Endothelial cell of umbilical vein (primary cell): ENCODE measurements at places on chromosomes 4 and X. TPM values are rescaled to one million over a fixed set of nuclear protein-coding genes. Genes with fewer than 3 reads are reported as not detected.

- peak; percentile 15 for DNase-seq
Observed at GRCh38 chr4:80336582-80336981, 1.1 kb downstream of the CFAP299 start.

The ERAS gene
- polyA plus RNA-seq, result 0.14 TPM in 1 of 2 replicates, not detected in the other

DNA sequence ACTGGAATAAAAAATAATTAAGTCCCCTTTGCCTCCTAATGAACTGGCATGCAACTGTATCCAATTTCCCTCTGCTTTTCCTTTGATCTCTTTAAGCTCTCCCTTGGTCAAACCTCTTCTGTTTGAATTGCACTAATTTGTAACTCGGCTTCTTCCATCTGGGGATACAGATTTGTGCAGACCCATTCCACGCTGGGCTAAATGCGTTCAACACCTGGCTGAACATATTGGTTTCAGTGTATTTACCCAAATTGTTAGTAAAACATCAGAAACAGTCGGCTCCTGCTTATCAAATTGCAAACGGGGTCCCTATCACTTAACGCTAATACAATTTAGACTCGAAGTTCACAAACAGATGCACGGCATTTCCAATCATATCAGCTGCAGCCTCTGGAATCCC, 124.9 kb upstream of the TAPT1 start:
- no peak for DNase-seq

The BEND2 gene
- not detected in 2 replicates for polyA plus RNA-seq

DNA sequence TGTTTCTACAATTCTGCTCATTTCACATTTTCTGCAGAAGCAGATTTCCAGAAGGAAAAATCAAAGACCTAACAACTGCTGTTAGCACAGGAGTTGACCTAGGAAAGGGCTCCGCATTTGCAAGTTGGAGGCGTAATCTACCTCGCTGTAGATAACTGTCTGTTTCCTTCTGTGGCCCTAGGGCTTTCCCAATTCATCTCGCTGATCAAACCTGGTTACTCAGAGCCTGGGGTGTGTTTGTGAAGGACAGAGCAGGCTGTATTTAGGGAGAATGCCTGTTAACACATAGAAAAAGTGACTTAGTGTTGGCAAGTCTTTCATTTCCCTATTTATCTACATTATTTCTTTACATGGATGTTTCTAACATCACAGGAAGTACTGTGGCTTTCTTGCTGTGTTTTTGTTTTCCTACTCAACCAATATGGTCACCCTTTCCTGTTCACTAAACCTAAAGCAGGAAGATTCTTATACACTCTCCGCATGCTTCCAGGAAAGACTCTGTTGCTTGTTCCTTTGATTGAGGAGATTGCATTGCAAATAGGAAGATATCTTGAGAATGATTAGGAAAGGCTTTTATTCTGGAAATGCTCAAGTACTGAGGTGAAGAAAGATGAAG, 40.5 kb downstream of the AGA start:
- no peak for DNase-seq

The UGT2B15 gene
- not detected in 2 replicates for polyA plus RNA-seq

- DNase-seq, result no peak
Observed at GRCh38 chr4:7821245-7822136, 118.2 kb downstream of the AFAP1 start.

- DNase-seq, result no peak
Observed at GRCh38 chr4:74475091-74475800, 30.3 kb downstream of the AREG start.

DNA sequence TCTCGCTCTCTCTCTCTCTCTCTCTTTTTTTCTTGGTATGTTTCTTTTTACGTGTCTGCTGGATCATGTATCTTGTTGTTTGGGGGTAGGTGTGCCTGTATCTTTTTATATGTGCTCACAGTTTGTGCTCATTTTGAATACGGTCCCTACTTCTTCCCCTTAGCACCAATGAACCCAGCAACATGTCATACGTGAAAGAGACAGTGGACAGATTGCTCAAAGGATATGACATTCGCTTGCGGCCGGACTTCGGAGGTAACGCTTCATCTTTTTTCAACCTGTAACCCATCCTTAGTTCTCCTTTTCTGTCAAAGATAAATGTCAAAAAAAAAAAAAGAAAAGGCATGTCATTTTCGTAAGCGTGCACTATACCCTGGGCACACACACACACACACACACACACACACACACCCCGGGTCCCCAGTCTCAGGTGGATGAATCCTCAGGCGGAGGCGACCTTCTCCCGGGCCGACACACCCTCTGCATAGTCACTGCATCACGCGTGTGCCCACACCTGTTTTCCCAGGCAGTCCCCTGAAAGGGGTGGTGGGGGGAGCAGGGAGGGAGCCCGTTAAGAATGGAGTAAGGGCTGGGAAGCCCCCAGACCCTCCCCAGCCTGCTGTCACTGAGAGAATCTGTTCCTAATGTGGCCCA, 511 bp downstream of the GABRB1 start:
- no peak for DNase-seq

DNA sequence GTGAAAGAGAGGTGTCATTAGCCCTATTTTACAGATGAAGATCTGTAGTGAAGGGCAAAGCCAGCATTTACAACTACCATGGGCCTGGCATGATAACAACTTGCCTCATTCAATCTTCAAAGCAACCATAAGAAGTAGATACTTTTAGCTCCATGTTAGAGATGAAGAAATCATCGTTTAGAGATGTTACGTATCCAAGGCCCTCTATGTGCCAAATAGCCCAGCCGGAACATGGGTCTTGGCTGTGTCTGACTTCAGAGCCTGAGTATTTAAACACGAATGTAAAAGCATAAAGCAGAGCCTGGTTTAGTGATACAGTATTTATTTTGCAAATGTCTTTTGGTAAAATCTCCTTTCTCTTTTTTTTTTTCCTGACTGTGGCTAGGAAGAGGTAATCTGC, 197.1 kb downstream of the RASL11B start:
- no peak for DNase-seq

The TBC1D1 gene
- polyA plus RNA-seq, result 62.9 and 63.5 TPM in 2 replicates

DNA sequence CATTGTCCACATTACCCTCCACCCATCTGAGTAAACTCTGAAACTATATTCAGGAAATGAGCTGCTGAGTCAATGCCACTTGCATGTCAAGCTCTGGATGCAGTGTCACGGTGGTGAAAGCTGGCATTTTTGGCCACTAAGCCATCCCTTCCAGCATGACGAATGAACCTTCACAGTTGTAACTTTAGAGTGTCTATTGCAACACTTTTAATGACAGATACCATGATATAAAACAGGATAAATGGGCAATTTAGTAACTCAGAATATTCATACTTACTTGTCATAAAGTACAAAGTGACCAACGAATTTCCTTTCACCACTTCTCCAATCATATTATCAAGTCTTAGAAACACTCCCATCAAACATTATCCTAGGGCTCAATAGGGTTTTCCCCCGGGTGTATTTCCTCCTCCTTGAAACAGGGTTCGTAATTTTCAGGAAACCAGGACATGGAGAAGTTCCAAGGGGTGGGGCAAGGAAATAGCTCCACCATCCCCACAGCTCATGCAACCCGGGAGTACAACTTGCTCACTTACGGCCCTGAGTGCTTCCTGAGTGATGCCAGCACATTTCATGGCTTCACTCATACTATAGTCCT, 73.1 kb downstream of the MTHFD2L start:
- DNase-seq, result peak; percentile 71

- DNase-seq, result no peak
Observed at GRCh38 chr4:1458581-1458980, 52.3 kb upstream of the NKX1-1 start.

- DNase-seq, result no peak
Observed at GRCh38 chr4:125682730-125683129, 368.0 kb downstream of the FAT4 start.

The DOK7 gene
- polyA plus RNA-seq, result not detected in 2 replicates

DNA sequence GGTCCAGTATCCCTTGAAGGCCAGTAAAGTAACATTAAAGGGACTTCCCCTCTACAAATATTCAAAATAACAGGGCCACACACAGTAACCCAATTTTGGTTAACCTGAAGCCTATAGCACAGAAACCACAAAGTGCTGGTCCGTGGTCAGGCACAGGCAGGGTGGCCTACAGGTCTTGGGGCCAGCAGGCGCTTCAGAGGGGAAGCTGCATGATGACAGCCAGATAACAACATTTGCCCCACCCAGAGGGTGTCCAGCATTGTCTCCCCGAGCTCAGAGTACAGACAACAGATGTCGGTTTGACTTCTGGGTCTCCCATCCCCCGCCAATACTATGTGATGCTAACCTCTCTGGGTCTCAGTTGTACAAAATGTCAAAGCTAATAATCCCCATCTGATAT, 51.1 kb downstream of the SH3KBP1 start:
- DNase-seq, result no peak

GRCh38 chrX:124238268-124238667, 94.2 kb upstream of the TEX13D start:
- DNase-seq, result no peak

DNA sequence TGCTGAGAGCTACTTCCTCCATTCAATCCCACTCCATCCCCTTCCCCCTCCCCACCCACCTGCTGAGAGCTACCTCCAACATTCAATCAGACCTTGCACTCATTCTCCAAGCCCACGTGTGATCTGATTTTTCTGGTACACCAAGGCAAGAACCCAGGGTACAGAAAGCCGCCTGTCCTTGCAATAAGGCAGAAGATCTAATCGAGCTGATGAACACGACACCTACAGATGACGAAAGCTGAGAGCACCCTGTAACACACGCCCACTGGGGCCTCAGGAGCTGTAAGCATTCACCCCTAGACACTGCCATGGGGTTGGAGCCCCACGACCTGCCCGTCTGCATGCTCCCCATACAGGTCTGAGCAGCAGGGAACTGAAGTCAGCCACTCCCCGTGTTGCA, 58.3 kb downstream of the TRIML1 start:
- DNase-seq, result no peak

DNA sequence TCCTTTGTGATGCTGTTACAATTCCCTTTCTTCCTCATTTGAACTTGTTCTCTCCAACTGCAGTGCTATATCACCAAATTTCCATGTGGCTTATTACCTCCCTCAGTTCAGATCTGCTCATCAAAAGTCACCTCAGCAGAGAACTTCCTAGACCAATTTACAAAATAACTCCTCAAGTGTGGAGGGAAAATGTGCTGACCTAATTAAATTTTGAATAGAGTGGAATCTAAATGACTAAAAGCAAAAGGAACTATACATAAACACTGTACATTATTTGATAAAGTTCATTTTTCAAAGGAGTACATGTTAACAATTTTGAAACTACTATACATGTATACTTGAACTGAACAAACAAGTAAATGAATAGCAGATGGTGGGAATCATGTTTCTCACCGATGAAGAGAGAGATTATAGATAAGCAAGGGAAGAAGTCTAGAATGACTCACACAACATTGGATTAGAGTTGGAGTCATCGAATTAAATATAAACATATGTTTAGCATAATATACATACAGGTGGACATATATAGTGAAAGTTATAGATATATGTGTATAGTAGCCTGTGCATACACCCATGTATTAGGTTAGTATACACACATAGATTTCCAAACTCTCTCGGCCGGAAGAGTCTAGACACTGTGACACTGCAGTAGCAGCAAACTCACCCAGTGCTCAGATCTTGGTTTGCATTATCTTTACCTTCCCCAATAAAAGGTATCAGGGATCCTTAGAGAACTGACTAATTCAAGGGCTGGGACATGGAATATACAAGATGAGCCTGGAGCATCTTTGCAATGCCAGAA, 318.7 kb downstream of the PCDH18 start:
- DNase-seq, result no peak

- DNase-seq, result no peak
Observed at GRCh38 chr4:174910271-174910670, 7.9 kb upstream of the ADAM29 start.

The CXorf49 gene
- polyA plus RNA-seq, result not detected in 2 replicates

The CLDN22 gene
- polyA plus RNA-seq, result not detected in 2 replicates

The TMEM47 gene
- polyA plus RNA-seq, result 16.2 and 18.5 TPM in 2 replicates

GRCh38 chrX:84634201-84634782, 132.0 kb upstream of the HDX start:
- DNase-seq, result no peak

DNA sequence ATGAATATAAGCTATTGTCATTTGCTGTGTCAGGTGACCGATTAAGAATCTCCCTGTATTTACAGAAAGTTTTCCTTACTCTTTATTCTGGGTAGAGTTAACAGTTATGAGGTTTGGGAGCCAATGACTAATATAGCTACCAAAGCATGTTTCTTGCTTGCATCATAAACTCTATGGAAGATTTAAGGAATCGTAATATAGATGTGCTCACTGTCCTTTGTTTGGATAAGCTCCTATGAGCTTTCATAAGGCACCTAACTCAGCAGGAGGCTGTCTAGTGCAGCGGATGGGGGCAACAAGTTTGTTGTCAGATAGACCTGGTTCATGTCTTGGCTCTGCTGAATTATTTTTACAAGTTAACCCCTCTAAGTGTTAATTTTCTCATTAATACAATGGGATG, 75.0 kb upstream of the PAQR3 start:
- DNase-seq, result no peak
